ENCODE measurements at places on chromosomes 1 and 21.

- DNase-seq = no peak
Measured at GRCh38 chr1:107493111-107493716, 352.4 kb downstream of the NTNG1 start.

DNA sequence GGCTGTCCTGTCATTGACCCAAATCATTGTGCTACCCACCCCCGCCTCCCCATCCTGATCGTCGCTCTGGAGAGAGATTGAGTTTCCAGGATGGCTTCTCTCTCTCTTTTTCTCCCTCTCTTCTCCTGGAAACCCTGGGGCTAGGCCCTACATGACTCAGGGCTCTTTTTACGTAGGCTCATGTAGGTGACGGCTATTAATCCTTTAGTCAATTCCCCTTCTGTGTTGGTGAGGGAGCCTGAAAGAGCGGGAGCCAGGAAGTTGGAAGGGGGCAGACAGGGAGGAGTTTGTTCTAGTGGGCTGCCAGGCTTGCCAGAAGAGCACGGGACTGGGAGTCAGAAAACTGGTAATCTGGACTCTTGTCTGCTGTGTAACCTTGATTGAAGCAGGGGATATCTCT, 9.7 kb downstream of the ATP2B4 start:
- no peak for DNase-seq

GRCh38 chr1:45908611-45909140, 105.3 kb downstream of the MAST2 start:
- no peak for DNase-seq

DNA sequence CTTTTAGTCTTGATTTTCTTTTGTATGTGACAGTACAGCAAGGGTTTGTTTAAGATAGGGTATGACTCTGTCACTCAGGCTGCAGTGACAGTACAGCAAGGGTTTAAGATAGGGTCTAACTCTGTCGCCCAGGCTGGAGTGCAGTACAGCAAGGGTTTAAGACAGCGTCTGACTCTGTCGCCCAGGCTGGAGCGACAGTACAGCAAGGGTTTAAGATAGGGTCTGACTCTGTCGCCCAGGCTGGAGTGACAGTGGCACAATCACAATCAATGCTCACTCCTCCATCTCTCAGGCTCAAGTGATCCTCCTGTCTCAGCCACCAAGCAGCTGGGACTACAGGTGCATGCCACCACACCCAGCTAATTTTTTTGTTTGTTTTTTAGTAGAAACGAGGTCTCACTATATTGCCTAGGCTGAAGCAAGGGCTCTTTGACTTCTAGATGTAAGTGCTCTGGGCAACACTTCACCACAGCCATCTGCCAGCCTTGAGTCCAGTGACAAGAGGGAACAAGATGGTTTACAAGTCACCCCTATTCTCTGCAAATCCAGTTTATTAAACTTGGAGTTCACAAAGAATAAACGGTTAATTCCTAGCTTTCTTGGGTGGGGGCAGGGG, 965 bp upstream of the SH2D5 start:
- DNase-seq = no peak

DNA sequence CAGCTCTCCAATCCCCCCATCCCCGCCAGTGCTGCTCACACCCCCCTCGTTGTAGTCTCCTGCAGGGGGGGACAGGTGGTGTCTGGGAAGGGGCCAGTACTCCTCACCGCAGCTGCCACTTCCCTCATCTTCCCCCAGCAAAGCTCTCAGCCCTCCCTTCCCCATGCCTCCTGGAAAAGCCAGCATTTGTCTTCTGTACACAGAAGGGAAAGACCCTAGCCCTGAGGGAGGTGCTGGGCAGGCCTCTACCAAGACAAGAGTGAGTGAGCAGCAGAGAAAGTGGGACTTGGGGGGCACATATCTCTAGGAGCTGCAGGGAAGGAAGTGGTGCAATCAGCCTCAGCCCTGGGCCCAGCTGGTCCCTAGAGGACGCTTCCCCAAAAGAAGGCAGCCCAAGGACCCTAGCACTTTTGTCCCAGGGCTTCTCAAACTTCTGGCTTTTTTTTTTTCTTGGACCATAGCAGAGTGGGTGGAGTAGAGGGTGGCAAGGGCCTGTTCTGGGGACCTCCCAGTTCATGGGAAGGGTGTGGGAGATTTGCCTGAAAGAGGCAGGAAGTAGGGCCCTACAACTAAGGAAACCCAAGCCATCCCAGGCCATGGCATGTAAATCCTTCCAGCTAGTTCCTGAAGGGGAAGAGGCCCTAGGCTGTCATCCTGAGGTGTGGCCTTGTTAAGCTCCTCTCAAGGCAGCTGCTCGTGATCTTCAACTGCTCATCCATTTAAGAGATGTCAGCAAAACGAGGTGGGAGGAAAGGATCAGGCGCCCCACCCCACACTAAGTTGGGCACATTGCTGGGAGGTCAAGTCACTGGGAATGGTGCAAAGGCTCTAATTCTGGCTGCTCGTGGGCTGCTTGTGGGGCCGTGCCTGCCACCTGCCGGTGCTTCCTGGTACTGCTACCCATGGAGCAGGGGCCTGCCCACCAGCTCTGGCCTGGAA, 12.6 kb downstream of the ZC3H12A start:
- DNase-seq = peak; percentile 67

Measured in GM12891 (cell line).